ENCODE measurements at places on chromosomes 3 and 15. TPM values are rescaled to one million over a fixed set of nuclear protein-coding genes. Genes with fewer than 3 reads are reported as not detected.

The DUSP7 gene
- 23.2 TPM for total RNA-seq

The ACTRT3 gene
- total RNA-seq: 5.6 TPM

The DAPK2 gene
- total RNA-seq: 1.8 TPM

The SPINT1 gene
- 0.93 TPM for total RNA-seq

The SCG3 gene
- total RNA-seq: not detected

The CIP2A gene
- 72.9 TPM for total RNA-seq

The CD200R1 gene
- total RNA-seq: not detected

The ZMYND10 gene
- total RNA-seq: 0.13 TPM

The SUSD5 gene
- 0.93 TPM for total RNA-seq

The ATP13A5 gene
- total RNA-seq: not detected

The C3orf20 gene
- total RNA-seq: 0.07 TPM

The TUSC2 gene
- 29.6 TPM for total RNA-seq

The TTLL13 gene
- not detected for total RNA-seq

The PIERCE2 gene
- total RNA-seq: 1.6 TPM

The GP5 gene
- total RNA-seq: 0.14 TPM

The C3orf70 gene
- 2.9 TPM for total RNA-seq

The LMCD1 gene
- total RNA-seq: 6.3 TPM

The CEP70 gene
- total RNA-seq: 13.3 TPM

The PAK6 gene
- total RNA-seq: not detected

The ASB14 gene
- not detected for total RNA-seq

The IL17RB gene
- total RNA-seq: 0.22 TPM

The MYRIP gene
- 29.0 TPM for total RNA-seq

The GOLGA6D gene
- total RNA-seq: not detected

The FOXL2 gene
- 0.13 TPM for total RNA-seq

The SPESP1 gene
- 2.1 TPM for total RNA-seq

The AMOTL2 gene
- 104 TPM for total RNA-seq

The BOC gene
- 0.86 TPM for total RNA-seq

The NOX5 gene
- 0.07 TPM for total RNA-seq

The MINAR1 gene
- 1.1 TPM for total RNA-seq

The TF gene
- total RNA-seq: not detected

The MKRN2OS gene
- not detected for total RNA-seq

The DPPA2 gene
- not detected for total RNA-seq

The FAM81A gene
- total RNA-seq: 1.1 TPM

The LAMB2 gene
- 254 TPM for total RNA-seq

The HRG gene
- total RNA-seq: not detected

The MKRN3 gene
- 0.79 TPM for total RNA-seq

The TMEM158 gene
- 5.3 TPM for total RNA-seq
